CD4-positive, alpha-beta T cell treated with Interleukin-15 for 1 hour (primary cell): ENCODE measurements at places on chromosomes 7 and 10.

GRCh38 chr7:87091487-87092066, 32.1 kb upstream of the ELAPOR2 start:
- DNase-seq, result no peak

DNA sequence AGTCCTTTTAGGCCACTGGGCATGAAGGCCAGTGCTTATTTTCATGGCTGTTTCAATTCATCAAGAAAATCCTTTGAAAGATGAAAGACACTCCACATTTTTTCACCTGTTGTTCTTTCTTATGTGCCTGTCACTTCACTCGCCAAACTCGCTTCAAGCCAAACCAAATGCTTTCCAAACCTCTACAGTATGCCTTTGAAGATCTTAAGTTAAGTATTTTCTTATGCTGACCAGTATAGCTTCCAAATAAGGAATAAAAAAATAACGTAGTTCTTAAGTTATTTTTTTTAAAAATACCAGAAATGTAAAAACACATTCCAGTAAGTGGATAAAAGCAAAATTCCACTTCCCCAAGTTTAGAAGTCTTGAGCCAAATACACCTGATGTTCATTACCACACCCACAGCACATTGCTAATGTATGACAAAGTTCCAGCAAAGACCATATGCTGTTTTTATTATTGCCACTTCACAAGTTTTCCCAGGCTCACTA, 186.1 kb downstream of the MTERF1 start:
- DNase-seq, result no peak

- no peak for DNase-seq
Observed at GRCh38 chr10:80081801-80082750, 3.6 kb downstream of the TMEM254 start.

DNA sequence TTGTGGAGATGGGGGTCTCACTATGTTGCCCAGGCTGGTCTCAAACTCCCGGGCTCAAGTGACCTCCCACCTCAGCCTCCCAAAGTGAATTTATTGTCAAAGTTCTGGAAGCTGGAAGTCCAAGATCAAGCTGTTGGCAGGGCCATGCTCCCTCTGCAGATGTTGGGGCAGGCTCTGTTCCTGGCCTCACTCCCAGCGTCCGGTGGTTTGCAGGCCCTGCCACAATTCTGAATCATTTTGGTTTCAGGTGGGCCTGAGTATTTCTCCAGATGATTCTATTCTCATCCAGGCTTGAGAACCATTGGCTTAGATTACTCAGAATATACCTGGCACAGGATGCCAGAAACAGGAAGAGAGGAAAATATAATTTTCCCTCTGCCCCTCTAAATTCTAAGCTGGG, 737.4 kb downstream of the TNS3 start:
- DNase-seq, result no peak

DNA sequence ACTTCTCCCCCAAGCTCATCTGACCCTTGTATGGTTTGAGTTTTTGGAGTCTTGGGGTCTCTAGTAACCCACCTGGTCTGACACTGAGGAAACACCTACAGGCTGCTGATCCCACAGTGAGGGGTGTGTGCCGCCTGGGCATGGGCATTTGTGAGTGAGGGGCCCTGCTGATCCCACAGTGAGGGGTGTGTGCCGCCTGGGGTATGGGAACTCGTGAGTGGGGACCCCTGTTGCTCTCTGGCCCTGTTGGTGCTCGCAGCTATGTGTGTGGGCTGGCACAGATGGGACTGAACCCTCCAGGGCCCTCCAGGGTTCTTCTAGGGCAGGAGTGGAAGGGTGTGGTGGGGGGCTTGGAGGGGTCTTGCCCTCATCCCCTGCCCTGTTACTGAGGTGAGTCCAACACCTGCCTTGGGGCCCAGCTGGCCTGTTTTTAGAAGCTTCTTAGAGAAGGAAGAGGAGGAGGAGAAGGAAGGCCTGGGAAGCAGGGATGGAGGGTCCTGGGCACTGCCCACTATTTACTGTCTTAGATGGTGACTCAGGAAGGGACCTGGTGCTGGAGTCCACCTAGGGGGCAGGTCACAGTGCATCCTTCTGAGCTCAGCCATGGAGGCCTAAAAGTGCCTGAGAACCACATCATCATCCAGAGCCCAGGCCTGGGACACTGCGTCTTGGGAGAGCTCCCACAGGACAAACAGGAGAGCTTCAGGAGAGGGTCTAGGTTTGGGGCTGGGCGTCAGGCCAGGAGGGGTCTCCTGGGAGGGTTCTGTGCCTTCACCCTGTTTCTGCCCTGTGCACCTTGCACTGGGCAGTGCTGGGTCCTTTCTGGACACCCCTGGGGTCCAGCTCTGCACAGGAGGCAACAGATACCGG, 36.2 kb upstream of the ZNF716 start:
- no peak for DNase-seq

DNA sequence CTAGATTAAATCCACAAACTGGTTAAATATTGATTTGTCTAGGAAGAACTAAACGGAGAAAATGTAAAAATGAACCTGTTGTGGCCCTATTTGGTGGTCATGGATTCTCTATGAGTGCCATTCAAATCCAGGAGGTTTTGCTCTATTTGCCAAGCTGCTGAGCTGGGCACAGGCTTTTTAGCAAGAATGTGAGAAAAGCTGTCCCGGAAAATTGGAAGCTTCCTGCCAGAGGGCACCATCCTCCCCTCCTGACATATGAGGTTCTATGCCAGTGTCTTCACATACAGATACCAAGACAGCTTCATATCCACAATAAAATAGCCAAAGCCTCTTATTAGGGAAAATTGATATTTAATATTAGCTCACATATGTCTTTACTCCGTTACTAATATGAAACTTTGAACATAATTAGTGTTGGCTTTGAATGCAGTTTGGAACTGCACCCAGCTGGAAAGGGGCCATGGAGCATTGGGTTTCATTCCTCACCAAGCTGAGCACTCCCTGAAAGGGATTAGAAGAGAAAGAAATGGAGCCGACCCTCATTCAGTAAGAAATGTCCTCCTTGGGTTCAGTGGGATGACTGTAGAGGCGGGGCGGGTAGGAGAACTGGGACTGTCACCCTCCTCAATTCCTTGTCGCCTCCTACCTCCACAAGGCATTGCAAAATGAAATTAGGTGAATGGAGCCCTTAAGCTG, 47.8 kb downstream of the NRCAM start:
- DNase-seq, result no peak
